ENCODE measurements at places on chromosomes 12 and 14.
A peak's percentile ranks its signal among the peaks of the same experiment; 100 is the strongest.

DNA sequence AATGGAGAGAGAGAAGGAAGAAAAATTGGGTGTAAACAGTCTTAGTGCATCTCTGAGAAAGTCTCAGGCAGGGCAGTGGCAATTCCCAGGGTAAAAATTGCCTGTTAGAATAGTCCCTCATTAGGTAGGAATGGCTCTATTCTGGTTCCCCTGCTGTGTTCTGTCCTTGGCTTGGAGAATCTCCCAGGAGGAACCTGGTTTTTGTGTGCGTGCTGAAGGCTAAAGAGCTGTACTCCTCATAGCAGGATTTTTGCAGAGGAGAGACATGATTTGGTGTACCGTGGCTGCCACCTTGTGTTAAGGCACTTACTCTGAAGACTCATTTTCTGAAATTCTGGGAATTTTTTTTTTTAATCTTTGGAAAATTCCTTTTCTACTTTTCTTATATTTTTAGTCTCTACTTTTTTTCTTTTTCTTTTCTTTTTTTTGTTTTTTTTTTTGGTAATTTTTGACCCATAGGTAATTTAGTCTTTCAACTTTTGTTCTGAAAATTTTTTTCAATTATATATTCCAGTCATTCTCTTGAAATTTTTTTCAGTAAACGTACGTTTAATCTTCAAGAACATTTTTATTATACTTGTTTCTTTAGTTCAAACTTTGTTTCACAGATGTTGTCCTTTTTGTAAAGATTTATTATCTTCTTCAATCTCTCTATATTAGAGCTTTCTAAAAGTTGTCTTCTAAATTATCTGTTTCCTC lies 63.8 kb downstream of the FBXO33 start:
- DNase-seq: peak; percentile 16

DNA sequence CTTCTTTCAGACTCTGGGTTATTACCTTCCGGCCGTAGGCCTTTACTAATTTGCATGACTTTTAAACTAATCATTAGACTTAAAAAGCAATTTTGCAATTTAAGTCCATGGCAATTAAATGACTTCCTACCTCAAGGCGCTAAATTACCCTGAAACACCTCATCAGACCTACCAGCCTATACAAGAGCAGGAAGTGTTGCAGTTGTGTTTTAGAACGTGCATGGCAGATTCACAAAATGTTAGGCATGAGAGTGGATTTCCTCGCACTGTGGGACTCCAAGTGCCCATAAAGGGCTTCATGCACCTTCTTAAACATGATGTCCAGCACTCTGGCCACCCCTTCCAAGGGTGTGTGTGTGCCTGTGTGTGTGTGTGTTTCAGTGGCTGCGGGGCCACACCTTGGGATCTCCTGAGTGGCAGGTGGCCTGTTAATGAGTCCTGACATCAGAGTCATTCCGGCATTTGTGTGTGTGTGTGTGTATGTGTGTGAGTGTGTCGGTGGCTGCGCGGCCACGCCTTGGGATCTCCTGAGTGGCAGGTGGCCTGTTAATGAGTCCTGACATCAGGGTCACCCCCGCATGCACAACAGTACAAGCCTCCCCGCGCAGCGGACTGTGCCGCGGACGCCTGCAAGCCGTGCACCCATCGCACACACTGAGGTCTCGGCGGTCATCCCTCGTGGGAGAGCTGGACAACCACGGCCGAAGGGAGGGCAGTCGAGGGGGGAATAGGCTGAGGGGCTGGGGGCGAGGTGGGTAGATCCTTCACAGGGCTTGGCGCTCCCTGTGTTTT lies 900 bp downstream of the C2CD5 start:
- peak; percentile 31 for DNase-seq

GRCh38 chr12:26514364-26514763 lies 318.6 kb downstream of the ITPR2 start:
- no peak for DNase-seq

GRCh38 chr12:57098546-57098945 lies 9.6 kb downstream of the NAB2 start:
- no peak for DNase-seq

DNA sequence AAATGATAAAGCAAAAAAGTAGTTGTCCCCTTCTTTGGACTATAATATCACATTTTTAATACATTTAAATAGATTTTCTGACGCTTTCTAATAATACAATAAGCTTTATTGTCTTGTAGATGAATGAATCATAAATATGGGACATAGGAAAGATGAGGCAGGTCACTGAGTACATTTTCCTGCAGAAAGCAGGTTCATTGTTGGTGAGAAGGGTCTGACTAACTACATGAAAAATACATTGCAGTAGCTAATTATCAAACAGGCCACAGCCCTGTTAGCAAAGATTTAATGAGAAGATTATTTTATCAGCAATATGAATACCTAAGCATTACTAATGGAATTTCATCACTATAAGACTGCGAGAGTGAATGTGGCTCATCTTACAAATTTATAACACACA lies 45.6 kb downstream of the ABCD2 start:
- DNase-seq: no peak

DNA sequence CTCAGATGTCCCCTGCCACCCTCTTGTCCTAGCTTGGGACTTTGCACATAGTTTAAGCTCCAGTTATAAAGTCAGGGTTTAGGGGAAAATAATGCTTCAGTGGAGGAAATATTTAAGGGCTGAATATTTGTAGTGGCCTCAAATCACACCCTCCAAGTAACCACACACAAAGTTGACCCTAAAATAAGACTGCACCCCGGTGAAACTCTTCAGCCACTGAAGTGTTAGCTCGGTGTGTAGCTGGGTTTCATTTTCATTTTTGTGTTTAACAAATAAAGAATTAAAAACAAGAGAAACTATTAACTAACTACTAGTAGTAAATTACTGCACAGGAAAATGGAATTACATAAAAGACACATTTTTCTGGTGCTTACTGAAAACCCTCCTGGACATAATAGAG lies 14.8 kb upstream of the BCL11B start:
- DNase-seq: no peak

DNA sequence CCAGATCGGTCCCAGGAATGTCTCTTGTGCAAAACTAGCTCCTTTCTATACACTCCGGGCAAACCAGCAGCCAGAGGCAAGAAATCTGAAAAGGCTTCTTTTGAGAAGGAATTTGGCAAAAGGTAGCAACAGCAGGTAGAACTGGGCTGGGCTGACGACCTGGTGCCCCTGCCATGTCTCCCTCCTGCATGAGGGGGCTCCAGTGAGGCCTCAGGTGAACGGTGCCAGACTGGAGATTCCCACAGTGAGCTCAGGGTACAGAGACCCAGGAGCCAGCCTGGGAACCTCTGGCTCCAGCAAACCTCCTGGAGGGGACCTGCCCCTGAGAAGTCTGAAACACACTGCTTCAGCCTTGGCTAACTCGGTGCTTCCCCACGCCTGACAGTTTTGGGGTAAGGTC lies 10.8 kb downstream of the ITPK1 start:
- no peak for DNase-seq

DNA sequence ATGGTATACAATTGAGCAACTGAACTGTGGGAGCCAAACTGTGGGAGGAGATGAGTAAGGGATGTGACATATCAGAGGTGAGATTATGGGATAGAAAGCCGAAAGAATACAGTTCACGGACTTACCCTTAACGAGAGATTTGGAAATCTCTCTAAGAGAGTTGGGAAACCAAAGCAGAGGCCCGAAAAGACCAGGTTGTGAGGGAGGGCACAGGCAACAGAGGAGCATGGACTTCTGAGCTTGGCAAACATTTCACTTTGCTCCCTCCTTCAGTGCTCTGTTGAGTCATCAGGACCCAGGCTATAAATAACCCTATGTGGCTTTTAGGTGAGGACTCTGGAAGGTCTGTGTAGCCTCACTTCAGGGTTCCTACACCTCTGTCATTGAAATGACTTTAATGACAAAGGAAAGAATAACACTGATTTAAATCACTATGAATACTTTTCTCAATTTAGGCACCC lies 120.6 kb downstream of the TGFB3 start:
- no peak for DNase-seq

GRCh38 chr12:63814146-63814772 lies 30.2 kb upstream of the SRGAP1 start:
- DNase-seq: no peak

Data from activated CD4-positive, alpha-beta T cell treated with anti-CD3 and anti-CD28 coated beads for 24 hours (primary cell).